CD4-positive, alpha-beta T cell treated with Interleukin-4 for 4 hours (primary cell): ENCODE measurements at places on chromosomes 16 and 17.
A peak's percentile ranks its signal among the peaks of the same experiment; 100 is the strongest.

- DNase-seq, result no peak
Measured at GRCh38 chr17:58367461-58367860, 15.5 kb upstream of the SUPT4H1 start.

GRCh38 chr17:6427279-6427781, 7.6 kb downstream of the AIPL1 start:
- DNase-seq, result peak; percentile 46

- DNase-seq, result peak; percentile 3
Measured at GRCh38 chr17:51322390-51323029, 62.2 kb downstream of the UTP18 start.

- no peak for DNase-seq
Measured at GRCh38 chr16:31002250-31002700, 8.2 kb downstream of the STX1B start.

DNA sequence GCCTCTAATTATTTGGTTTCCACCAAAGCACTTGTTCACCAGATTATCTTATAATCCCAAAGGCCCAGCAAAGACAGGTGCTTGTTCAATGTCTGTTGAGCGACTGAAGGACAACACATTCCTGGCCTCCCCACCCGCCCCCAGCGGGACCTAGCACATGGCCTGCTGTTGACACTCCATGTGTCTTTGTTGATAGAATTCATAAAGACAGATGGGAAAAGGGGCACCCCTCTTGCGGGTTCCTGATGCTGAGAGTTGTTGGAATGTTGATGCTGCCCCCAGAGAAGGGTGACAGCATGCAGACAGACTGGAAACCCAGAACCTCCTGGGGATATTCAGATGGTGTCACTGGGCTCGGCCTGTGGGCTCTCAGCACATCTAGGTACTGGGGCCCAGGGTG, 36.9 kb downstream of the SNX20 start:
- no peak for DNase-seq

- DNase-seq, result peak; percentile 93
Measured at GRCh38 chr16:66516808-66517585, 32.9 kb downstream of the TK2 start.

DNA sequence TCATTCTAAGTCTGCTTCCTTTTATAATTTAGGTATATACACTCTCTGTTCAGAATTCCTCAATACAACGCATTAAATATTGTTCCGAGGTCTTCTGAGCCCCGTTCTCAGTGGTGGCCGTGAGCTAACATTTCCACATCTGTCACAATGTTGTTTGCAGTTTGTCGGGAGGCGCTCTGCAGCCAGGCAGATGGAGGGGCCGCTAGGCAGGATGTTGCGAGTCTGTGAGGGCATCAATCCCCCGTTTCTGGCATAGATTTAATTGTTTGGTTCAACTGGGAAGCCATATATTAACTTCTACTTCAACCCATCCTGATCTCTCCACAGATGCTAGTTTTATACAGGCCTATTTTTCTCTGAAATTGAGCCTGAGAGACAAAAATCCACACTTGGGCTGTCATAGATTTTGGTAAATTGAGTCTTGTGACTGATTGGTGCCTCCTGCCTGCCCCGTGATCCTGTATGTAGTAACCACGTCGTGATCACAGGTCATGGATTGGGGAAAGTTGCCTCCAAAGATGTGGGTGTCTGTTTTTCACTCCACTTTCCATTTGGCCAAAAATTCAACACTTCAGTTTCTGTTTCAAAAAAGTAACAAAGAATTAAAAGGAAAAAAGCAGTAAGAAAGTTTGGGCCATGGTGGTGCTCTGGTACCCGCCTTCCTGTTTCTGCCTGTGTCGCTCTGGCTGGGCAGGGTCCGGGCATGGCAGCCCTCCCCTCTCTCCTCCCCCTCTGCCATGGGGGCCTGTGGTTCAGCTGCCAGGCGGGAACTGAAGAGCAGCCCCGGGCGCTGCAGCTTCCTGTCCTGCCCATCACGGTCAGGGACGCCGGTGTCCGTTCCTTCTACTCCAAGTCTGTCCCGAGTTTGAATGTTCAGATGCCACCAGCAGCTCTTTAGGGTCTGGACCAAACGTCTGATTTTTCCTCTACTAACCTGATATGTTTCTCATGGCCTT, 41.5 kb downstream of the RPTOR start:
- no peak for DNase-seq

- DNase-seq, result peak; percentile 34
Measured at GRCh38 chr16:17273142-17273561, 197.6 kb downstream of the XYLT1 start.

GRCh38 chr16:11190588-11191560, 65.1 kb downstream of the SOCS1 start:
- DNase-seq, result no peak

GRCh38 chr17:76416899-76417298, 32.5 kb downstream of the SPHK1 start:
- no peak for DNase-seq

- DNase-seq, result no peak
Measured at GRCh38 chr16:81786321-81786720, 7.2 kb downstream of the PLCG2 start.

- no peak for DNase-seq
Measured at GRCh38 chr17:50317121-50317520, 28.8 kb upstream of the XYLT2 start.
